NCI-H2029 (cell line): ENCODE measurements at places on chromosomes 11 and 22.

- peak; percentile 80 for DNase-seq
Observed at GRCh38 chr22:32204856-32205722, at the start of gene RFPL2. TSS of gene RFPL2 (minus strand) at chr22:32205073. CDS start at chr22:32202451, 2,622 bp downstream.

DNA sequence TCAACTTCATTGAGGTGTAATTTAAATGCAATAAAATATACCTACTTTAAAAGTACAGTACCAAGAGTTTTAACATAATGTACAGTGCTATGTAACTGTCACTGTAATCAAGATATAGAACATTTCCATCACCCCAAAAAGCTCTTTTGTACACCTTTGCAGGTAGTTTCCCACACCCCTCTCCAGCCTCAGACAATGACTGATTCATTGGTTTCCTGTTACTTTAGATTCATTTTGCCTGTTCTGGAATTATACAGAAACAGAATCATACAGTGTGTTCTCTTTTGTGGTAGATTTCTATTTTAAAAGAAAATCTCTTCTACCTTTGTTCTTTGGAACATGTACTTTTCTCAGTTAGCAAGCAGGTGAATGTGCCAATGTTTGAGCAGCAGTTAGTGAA is 38.2 kb downstream of the SHISA8 start:
- DNase-seq: no peak

- no peak for DNase-seq
Observed at GRCh38 chr11:124865181-124865901, at the start of gene ROBO3. TSS of gene ROBO3 (plus strand) at chr11:124865432. CDS start at chr11:124865578, 146 bp downstream.

DNA sequence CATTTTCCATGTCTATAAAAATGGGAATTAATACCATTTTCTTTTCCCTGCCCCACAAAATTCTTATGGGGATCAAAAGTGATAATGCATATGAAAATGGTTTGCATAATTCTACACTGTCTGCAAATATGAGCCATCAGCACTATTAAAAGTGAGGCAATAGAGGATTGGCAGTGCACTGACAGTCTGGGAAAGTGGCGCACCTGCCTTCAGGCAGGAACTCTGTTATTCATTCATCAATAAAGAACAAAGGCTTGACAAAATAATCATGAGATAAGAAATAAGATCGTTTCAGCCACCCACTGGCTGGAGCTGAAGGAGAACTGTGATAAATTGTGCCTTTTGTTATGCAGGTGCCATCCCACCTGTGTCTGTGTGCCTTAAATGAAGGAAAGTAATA is 49.5 kb downstream of the ARFGAP2 start:
- no peak for DNase-seq

DNA sequence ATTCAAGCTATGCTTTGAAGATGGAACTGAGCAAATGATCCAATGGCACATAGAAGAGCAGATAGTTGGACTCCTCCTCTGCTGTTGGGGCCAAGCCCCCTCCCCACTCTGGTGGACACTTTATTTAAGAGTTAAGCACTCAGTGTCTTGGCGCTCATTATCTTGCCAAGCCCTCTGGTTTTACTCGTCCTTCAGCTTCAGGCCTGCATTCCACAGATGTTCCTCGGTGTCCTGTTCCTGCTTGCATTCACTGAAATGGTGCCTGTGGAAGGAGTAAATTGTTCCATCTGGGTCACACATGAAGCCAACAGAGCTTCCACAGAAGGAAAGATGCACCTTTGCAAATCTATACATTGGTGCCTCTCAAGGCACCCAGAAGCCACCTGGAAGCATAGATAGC is 26.1 kb downstream of the MAML2 start:
- no peak for DNase-seq

DNA sequence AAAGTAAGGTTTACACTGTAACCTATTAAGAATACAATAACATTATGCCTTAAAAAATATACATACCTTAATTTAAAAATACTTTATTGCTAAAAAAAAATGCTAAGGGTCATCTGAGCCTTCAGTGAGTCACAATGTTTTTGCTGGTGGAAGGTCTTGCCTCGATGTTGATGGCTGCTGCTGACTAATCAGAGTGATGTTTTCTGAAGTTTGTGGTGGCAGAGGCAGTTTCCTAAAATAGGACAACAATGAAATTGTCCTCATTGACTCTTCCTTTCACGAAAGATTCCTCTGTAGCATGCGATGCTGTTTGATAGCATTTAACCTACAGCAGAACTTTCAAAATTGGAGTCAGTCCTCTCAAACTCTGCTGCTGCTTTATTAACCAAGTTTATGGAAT is 97.6 kb downstream of the FAT3 start:
- no peak for DNase-seq

GRCh38 chr11:8368194-8368593 is 104.5 kb upstream of the LMO1 start:
- DNase-seq: no peak

- DNase-seq: no peak
Observed at GRCh38 chr22:17612057-17612456, 16.5 kb downstream of the ATP6V1E1 start.

DNA sequence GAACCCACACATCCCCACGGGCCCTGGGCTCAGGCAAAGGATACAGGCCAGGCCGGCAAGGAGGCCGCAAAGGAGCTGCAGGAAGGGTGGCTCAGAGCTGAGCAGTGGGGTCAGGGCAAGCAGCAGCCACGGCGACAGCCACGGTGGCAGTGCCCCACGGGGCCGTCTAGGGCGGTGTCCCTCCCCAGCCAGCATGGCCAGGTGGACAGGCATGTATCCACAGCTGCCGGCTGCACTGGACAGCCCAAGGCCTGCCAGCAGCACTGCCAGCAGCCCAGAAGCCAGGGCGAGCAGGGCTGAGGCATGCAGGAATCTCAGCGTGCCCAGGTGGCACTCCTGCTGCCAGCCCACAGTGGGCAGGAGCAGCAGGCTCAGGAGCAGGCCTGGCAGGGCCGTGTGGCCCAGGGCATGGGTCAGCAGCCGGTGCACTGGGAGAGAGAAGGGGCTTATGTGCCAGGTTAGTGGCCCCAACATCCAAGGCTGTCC is 3.9 kb downstream of the RHBDD3 start:
- DNase-seq: no peak

- no peak for DNase-seq
Observed at GRCh38 chr22:31841078-31841827, 87.4 kb downstream of the DEPDC5 start.
